Heart left ventricle (tissue), 16 donors: ENCODE measurements at places on chromosomes 13 and 19. TPM values are rescaled to one million over a fixed set of nuclear protein-coding genes. Genes with fewer than 3 reads are reported as not detected.
A peak's percentile ranks its signal among the peaks of the same experiment; 100 is the strongest.

CCL25 gene
- total RNA-seq: not detected

CYP4F3 gene
- total RNA-seq: 0.12 TPM

DNA sequence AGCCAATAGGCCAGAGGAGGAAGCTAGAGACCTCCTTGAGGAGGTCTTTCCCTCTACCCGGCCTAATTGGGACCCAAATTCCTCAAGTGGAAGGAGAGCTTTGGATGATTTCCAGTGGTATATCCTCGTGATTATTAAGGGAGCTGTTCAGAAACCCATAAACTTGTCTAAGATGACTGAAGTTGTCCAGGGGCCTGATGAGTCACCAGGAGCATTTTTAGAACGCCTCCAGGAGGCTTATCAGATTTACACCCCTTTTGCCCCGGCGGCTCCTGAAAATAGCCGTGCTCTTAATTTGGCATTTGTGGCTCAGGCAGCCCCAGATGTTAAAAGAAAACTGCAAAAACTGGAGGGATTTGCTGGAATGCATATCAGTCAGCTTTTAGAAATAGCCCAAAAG lies 198.1 kb downstream of the ZNF486 start:
- no peak for DNase-seq

DNA sequence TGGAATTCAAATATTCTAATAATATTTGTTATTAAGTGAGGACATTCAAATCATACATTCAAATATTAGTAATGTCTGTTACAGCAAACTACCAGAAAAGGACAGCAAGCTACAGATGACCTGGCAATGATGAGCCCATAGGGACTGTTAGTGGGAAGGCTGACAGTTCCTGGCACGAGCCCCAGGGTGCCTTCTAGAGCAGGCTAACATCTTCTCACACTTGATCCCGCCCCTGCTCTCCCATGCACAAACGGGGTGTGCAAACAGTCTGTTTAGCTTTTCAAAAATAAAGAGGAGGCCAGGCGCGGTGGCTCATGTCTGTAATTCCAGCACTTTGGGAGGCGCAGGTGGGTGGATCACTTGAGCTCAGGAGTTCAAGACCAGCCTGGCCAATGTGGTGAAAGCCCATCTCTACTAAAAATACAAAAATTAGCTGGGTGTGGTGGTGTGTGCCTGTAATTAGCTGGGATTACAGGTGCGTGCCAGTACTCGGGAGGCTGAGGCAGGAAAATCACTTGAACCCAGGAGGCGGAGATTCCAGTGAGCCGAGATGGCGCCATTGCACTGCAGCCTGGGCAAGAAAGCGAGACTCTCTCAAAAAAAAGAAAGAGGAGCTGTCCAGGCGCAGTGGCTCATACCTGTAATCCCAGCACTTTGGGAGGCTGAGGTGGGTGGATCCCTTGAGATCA lies 9.6 kb upstream of the GARRE1 start:
- peak; percentile 48 for DNase-seq

DNA sequence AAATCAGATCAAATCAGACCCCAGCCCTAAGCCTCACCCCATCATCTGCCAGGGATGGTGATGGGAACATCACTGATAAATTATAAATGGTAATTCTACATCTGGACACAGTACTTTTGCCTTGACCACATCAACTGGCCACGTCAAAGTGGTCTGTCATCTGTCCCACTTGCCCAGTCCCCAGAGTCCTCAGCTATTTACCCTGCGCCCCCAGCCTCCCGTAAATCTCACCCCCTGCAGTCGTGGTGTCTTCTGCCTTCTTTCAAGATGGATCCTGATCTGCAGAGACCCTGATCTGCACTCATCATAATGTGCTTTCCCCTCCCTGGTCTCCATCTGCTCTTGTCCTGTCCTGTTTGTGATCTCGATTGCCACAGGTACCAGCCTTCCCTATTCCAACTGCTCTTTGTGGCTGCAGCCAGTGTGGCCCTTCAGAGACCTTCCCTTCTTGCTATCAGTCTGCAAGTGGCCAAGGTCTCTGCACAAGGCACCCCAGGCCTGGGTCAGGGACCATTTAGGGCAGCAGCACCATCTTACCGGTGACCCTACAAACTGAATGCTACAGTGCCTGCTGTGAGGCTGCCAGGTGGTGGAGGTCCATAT lies 26.7 kb upstream of the POP4 start:
- no peak for DNase-seq

GRCh38 chr19:58229255-58229639 lies 533 bp downstream of the ZNF544 start:
- no peak for DNase-seq

GRCh38 chr19:45293682-45294081 lies 29.0 kb downstream of the CKM start:
- DNase-seq: no peak

DNA sequence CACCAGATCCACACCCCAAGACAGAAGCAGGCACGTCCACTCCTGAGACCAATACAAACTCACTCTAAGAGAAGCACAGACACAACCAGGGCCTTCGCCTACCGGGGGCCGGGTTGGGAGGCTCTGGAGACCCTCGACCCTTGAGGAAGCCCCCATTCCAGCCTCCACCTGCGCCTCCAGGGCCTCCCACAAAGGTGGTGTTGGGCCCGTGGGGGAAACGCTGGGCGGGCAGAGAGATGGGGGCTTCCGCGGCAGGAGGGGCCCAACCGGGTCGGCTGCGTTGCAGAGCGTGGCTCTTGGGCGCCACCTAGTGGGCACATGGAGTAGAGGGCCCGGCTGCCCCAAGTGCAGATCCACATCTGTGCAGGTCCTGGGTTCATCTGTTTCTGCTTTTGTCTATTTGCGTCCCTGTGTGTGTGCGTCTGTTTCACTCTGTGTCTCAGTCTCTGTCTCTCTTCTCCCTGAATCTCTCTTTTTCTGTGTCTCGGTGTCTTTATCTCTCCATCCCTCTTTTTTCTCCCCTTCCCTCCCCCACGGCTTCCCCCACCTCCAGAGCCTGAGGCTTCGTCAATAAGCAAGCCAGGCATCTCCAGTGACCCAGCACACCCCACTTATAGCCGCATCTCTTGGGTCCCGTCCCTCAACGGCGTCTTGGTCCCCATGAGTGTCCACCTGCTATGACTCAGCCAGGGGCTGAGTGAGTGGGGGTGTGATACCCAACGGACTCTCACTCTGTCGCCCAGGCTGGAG lies 10.5 kb upstream of the TINCR start:
- DNase-seq: peak; percentile 81

PSG6 gene
- total RNA-seq: not detected

KLK15 gene
- not detected for total RNA-seq

DNA sequence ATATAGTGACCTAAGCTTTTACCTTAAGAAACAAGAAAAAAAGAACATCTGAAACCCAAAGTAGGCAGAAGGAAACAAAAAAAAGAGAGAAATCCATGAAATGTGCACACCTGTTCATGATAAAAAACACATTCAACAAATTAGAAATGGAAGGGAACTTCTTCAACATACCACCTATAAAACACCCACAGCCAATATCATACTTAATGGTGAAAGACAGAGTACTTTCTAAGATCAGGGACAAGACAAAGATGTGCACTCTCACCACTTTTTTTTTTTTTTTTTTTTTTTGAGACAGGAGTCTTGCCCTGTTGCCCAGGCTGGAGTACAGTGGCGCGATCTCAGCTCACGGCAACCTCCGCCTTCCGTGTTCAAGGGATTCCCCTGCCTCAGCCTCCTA lies 29.2 kb downstream of the ZNF45 start:
- no peak for DNase-seq

SYT3 gene
- total RNA-seq: not detected

- DNase-seq: no peak
These were observed 549 bp downstream of the TIMM50 start for GRCh38 chr19:39481229-39481545.

- DNase-seq: no peak
These were observed 5.0 kb downstream of the MLLT1 start for GRCh38 chr19:6274756-6275155.

DNA sequence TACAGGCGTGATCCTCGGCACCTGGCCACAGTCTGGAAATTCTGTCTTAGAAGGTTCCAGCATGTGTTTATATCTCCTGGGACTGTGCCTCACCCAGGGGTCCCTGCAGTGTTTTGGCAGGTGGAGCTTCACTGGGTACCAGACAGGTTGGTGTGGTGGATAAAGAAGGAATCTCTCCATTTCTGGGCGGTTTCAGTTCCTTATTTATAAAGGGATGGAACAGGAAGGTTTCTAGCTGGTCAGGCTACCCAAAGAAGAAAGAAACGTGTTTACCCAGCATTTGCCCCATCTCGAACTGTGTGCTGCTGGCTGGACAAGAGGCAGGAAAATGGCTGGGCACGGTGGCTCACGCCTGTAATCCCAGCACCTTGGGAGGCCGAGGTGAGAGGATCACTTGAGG lies 9.8 kb downstream of the PNPLA6 start:
- no peak for DNase-seq

GRCh38 chr19:56108447-56109195 lies 12.5 kb downstream of the ZNF787 start:
- DNase-seq: no peak

JUND gene
- total RNA-seq: 85.7 TPM

GRCh38 chr19:50178320-50178719 lies 15.2 kb upstream of the IZUMO2 start:
- DNase-seq: no peak

DNA sequence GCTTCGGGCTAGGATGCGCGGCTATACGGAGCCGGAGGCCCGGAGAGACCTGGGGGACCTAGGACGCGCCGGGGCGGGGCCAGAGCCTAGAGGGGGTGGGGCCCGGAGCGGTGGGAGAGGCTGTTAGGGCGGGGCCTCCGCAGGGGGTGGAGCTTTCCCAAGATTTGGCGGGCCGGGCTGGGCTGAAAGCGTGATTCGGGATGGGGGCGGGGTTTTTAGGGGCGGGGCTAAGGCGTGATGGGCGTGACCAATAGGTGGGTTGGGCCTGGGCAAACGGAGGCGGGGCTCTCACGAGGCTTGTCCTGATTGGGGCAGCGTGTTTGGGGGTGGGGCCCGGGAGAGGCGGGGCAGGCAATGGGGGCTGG lies 439 bp downstream of the RAB11B start:
- peak; percentile 96 for DNase-seq

C13orf42 gene
- total RNA-seq: not detected

- no peak for DNase-seq
These were observed 19.1 kb downstream of the SMARCA4 start for GRCh38 chr19:10979951-10980381.

C19orf53 gene
- 435 TPM for total RNA-seq

APOE gene
- 10.3 TPM for total RNA-seq

DNA sequence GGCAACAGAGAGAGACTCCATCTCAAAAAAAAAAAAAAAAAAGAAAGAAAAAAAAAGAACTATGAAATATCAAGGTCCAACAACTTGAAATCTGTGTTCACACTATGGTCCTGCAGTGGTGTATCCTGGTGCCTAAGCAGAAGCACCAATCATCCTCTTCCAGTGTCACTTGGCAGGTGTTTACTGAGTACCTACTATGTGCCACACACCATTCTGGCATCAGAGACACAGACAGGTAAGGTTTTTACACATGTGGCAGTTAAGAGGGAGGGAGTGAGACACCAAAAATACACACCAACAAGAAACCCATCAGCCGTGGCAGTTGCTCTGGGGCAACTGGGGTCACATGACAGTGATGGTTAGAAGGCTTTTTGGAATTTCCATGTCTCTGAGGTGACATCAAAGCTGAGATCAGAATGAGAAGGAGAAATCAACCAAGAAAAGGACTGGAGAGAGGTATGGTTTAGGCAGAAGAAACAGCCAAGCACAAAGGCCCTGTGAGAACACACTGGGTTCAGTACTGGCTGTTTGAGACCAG lies 17.6 kb downstream of the PBX4 start:
- DNase-seq: no peak

GRCh38 chr19:48553676-48554384 lies 1.9 kb downstream of the SULT2B1 start:
- no peak for DNase-seq

GRCh38 chr13:43446126-43446525 lies 340.6 kb downstream of the ENOX1 start:
- no peak for DNase-seq
